ENCODE measurements at places on chromosomes 7 and 10. TPM values are rescaled to one million over a fixed set of nuclear protein-coding genes. Genes with fewer than 3 reads are reported as not detected.

The HGF gene
- total RNA-seq: 55.9 TPM

The FAM237B gene
- not detected for total RNA-seq

The DMBT1 gene
- 0.12 TPM for total RNA-seq

The AOAH gene
- 10.0 TPM for total RNA-seq

The WDR86 gene
- 2.8 TPM for total RNA-seq

The MNX1 gene
- total RNA-seq: not detected

The ITPRID1 gene
- total RNA-seq: 0.09 TPM

DNA sequence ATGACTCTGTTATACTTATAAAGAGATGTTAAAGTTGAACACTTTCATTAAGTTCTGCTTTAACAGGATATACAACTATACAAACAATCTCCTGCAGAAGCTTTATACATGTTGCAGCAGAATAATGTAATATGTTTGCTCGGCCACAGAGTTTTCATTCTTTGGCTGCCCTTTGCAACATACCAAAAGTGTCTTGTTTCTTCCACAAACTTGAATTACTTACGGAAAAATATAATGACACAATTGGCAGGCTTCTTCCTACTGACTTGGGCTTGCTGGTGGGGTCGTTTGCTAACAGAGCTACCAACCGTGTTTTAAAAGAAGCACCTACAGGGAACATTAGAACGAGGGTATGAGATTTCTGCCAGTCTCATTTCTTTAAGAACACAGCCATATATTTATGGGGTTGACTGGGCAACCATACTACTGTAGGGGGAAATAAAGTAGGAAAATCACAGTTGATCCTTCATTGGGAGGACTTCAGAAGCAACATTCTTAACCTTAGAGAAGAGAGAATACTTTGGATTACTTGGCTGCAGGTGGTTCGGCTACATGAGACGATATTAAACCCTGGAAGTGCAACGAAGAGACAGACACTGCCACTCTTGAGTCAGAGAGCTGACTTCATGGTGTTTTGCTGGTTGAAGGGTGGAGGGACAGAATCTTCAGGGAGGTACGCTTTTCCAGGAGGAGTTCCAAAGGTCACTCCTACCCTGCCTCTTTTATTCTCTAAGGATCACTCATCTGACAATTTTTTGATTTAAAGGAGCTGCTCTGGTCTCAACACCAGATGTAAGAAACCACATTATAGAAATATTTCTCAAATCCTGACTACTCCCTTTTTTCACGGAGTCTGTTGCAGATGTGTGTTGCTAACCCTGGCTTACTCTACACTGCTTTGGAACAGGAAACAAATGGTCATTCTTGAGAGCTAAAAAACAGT, 123.9 kb downstream of the SEMA3C start:
- H3K4me1 ChIP-seq: no peaks in the 10 kb centered on the region
- no peak overlapping the region for H3K27ac ChIP-seq
- no peak overlapping the region for H3K4me3 ChIP-seq
- H3K27me3 ChIP-seq: no peaks in the 10 kb centered on the region

DNA sequence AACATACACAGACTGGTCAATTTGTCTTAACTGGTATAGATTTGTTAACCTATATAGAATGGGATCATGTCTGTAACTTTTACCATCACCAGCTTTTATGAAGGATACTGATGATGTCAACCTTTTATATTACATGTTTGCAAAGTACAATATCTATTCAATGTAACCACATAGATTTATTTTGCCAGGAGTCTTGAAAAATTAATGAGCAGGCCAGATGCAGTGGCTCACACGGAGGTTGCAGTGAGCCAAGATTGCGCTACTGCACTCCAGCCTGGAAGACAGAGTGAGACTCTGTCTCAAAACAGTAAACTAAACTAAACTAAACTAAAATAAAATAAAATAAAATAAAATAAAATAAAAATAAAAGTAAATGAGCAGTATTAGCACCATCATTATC, 30.0 kb upstream of the PARD3 start:
- DNase-seq: no peak
- H3K36me3 ChIP-seq: no peaks in the 10 kb centered on the region
- H3K4me3 ChIP-seq: no peak overlapping the region
- H3K27ac ChIP-seq: no peak overlapping the region
- H3K27me3 ChIP-seq: no peaks in the 10 kb centered on the region

DNA sequence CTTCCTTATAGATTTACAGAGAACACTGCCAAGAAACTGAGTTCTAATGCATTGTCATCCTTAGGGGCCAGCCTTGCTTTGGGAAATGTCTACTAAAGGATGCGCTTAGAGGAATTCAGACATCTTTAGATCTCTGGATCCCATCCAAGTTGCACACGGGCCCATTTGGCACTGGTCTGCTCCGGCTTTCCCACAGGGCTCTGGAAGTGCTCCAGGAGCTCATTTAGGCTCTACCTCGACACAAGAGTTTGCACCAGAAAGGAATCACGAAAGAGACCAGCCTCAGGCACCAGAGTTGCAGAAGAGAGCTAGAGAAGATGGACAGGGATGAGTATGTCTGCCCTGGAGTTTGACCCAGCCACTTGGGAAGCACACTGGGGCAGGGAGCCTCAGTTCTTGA, 150.1 kb upstream of the TMEM72 start:
- no peaks in the 10 kb centered on the region for H3K27me3 ChIP-seq
- no peaks in the 10 kb centered on the region for H3K4me1 ChIP-seq
- no peak for DNase-seq
- H3K4me3 ChIP-seq: no peak overlapping the region
- no peak overlapping the region for H3K27ac ChIP-seq

DNA sequence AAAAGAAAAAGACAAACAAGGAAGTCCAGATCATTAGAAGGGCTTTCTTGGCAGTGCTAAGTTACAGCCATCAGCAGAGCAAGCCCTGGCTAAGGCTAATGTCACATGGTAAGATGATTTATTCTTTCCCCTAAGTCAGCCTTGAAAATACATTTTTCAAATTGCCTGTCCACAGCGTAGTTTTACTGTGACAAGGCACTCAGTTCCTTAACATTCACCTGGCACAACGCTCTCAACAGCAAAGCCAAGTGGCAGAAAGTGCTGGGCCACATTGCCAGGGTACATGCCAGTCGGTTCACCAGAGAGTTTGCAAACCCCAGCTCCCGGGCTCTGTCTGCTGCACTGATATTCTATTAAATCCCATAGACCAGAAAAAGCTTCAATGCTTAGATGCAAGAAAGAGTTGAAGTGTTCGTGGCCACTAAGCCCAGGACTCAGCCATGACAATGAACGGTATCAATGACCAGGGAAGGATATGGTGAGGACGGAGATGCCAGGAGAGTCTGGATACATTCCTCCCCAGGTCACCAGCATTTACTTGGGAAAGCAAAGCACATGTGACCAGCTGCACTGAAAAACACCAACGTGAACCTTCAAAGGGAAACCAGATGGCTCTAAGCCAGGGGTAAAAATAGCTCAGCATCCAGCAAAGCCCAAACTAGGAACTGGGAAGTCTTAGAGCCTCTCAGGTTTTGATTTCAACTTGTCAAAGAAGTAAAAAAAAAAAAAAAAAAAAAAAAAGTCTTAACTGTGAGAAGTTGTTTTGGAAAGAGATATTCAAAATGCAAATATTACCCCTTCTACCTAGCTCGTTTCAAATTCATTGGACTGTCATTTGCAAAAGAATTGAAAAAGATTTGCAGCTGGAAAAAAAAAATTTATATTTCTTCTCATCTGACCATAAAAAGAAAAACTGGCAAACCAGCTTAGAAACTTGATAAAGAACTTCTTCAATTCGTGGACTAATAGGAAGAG, 23.9 kb upstream of the MPP7 start:
- no peaks in the 10 kb centered on the region for H3K36me3 ChIP-seq
- no peaks in the 10 kb centered on the region for H3K27me3 ChIP-seq
- H3K4me3 ChIP-seq: no peak overlapping the region
- H3K27ac ChIP-seq: peak overlapping the region; percentile 62
- no peaks in the 10 kb centered on the region for H3K4me1 ChIP-seq

GRCh38 chr10:92689663-92690210, at the start of gene HHEX:
Gene HHEX, plus strand, starts transcription at chr10:92689955. Its CDS starts 32 bp downstream, at chr10:92689987.
- H3K27me3 ChIP-seq: no peaks in the 10 kb centered on the region
- peak; percentile 87 for DNase-seq
- H3K4me3 ChIP-seq: peak within 1 kb of the TSS; percentile 50
- H3K27ac ChIP-seq: no peak within 1 kb of the TSS
- H3K36me3 ChIP-seq: no peaks in the 10 kb centered on the region

- peak overlapping the region; percentile 64 for H3K27ac ChIP-seq
- H3K36me3 ChIP-seq: no peaks in the 10 kb centered on the region
- no peaks in the 10 kb centered on the region for H3K27me3 ChIP-seq
- H3K4me3 ChIP-seq: no peak overlapping the region
These were observed 56.8 kb upstream of the DDC start for GRCh38 chr7:50621973-50622490.

GRCh38 chr7:132158166-132158565, 418.1 kb downstream of the PLXNA4 start:
- no peaks in the 10 kb centered on the region for H3K36me3 ChIP-seq
- no peak overlapping the region for H3K27ac ChIP-seq
- DNase-seq: no peak
- no peaks in the 10 kb centered on the region for H3K4me1 ChIP-seq
- H3K27me3 ChIP-seq: no peaks in the 10 kb centered on the region

DNA sequence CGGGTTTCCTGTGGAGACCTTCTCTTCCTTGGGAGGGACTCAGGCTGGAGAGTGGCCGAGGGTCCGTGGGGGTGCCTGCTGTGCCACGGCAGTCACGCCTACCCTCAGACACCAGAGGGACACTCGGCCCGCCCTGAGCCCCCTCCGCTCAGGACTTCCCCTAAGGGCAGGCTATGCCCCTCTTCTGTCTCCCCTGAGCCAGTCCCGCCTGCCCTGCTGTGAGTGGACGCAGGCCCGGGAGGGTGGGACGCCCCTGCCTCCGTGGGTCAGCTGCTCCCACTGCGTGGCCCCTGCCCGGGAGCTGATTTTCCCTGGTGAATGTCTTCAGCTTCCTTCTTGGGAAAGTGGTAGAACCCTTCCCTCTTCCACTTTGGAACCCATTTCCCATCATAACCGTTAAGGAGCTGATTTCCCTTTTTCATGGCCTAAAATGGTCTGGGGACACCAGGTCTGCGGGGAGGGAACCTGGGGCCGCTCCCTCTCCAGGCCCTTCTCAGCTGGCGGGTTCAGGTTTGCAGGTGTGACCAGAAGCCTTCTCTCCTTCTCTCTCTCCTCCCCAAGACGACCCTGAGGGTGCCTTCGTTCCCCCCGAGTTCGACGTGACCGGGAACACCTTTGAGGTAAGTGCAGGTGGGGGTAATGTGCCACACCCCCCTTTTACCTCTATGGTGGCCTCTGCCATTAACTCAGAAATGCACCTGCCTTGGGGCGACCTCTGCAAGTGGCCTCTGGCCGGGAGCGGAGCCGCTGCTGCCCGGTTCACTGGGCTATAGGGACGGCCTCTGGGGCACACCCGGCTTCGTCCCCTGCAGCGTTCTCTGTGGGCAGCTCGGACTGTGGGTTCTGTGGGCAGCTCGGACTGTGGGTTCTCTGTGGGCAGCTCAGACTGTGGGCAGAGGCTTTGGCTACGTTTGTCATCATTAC, 7.9 kb downstream of the KNDC1 start:
- no peaks in the 10 kb centered on the region for H3K4me1 ChIP-seq
- H3K4me3 ChIP-seq: no peak overlapping the region
- H3K27ac ChIP-seq: no peak overlapping the region
- H3K36me3 ChIP-seq: no peaks in the 10 kb centered on the region
- DNase-seq: peak; percentile 31

GRCh38 chr10:102375867-102376266, 19.6 kb upstream of the NFKB2 start:
- DNase-seq: no peak
- no peak overlapping the region for H3K27ac ChIP-seq
- H3K27me3 ChIP-seq: no peaks in the 10 kb centered on the region
- no peaks in the 10 kb centered on the region for H3K4me1 ChIP-seq
- H3K36me3 ChIP-seq: peaks cover 20% of the 10 kb centered on the region
- H3K4me3 ChIP-seq: no peak overlapping the region

DNA sequence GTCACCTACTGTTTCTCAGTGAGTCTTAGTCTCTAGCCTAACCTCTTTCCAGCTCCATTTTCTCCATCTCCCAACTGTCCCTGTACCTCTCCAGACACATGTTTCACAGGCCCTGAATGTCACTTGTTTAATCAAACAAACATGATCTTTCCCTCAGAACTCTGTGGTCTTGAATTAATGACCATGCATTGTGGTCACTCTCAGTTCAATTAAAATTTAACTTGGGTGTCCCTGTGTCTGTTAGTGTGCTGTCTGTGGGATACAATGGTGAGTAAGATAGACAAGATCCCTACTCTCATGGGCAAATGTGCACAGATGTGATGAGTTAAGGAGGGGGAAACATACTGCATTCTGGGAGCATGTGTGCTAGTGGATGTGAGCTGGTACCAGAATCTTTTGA, 65.0 kb downstream of the RBM33 start:
- H3K4me3 ChIP-seq: no peak overlapping the region
- DNase-seq: no peak
- H3K27ac ChIP-seq: no peak overlapping the region
- H3K36me3 ChIP-seq: peaks cover 3% of the 10 kb centered on the region
- H3K4me1 ChIP-seq: no peaks in the 10 kb centered on the region
- H3K27me3 ChIP-seq: no peaks in the 10 kb centered on the region

- no peak for DNase-seq
- H3K4me3 ChIP-seq: no peak overlapping the region
- H3K27me3 ChIP-seq: no peaks in the 10 kb centered on the region
- no peaks in the 10 kb centered on the region for H3K4me1 ChIP-seq
- H3K36me3 ChIP-seq: no peaks in the 10 kb centered on the region
These were observed 103.6 kb downstream of the ARHGAP22 start for GRCh38 chr10:48501226-48501625.

- H3K36me3 ChIP-seq: no peaks in the 10 kb centered on the region
- DNase-seq: no peak
- no peak overlapping the region for H3K4me3 ChIP-seq
- H3K27ac ChIP-seq: no peak overlapping the region
- H3K27me3 ChIP-seq: no peaks in the 10 kb centered on the region
These were observed 67.3 kb downstream of the AFAP1L2 start for GRCh38 chr10:114336823-114337509.

- peaks cover 6% of the 10 kb centered on the region for H3K4me1 ChIP-seq
- no peaks in the 10 kb centered on the region for H3K36me3 ChIP-seq
- no peak for DNase-seq
- no peak overlapping the region for H3K4me3 ChIP-seq
- no peaks in the 10 kb centered on the region for H3K27me3 ChIP-seq
These were observed 72.8 kb upstream of the KAT6B start for GRCh38 chr10:74753442-74754211.

DNA sequence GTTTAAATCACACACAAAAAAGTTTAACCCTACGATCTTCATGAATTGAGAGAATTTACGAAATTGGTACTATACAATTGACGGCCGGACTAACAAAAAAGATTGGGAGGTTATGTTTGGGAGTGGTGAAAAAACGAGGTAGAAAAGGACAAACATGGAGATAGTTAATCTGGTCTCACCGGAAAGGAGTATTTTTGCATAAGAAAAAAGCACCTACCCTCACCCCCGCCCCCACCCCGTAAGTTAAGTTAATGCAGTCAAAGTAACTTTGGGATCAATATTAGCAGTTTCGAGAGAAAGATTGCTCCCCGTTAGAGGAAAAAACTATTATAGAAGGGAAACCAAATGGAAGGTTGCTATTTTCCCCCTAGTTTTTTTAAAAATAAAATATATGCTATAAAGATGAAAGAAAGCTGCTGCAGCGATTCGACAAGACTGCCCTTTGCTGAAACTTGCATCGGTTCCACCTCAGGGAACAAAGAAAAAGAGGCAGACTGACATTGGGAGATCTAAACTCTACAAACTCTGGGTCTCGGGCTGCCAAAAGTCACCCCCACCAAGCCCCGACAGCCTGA, 3.5 kb downstream of the SP8 start:
- H3K4me3 ChIP-seq: no peak overlapping the region
- H3K4me1 ChIP-seq: no peaks in the 10 kb centered on the region
- no peaks in the 10 kb centered on the region for H3K36me3 ChIP-seq
